ENCODE measurements at places on chromosomes 4 and X.

- no peak for DNase-seq
Observed at GRCh38 chr4:142585411-142585810, 260.7 kb downstream of the INPP4B start.

DNA sequence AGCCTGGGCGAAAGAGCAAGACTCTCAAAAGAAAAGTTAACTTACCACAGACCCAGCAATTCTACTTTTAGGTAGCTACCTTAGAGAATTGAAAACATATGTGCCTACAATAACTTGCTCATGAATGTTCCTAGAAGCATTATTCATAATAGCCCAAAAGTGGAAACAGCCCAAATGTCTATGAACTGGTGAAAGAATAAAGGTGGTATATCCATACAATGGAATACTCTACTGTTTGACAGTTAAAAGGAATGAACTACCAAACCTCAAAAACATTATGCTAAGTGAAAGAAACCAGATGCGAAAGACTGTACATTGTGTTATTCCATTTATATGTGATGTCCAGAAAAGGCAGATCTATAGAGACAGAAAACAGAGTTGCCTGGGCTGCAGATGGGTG, 131.4 kb downstream of the UCHL1 start:
- DNase-seq, result no peak

- no peak for DNase-seq
Observed at GRCh38 chr4:113840861-113841260, 79.3 kb upstream of the CAMK2D start.

- no peak for DNase-seq
Observed at GRCh38 chr4:163901319-163901718, 406.8 kb downstream of the TMA16 start.

- no peak for DNase-seq
Observed at GRCh38 chr4:186016796-186017195, 52.2 kb upstream of the TLR3 start.

DNA sequence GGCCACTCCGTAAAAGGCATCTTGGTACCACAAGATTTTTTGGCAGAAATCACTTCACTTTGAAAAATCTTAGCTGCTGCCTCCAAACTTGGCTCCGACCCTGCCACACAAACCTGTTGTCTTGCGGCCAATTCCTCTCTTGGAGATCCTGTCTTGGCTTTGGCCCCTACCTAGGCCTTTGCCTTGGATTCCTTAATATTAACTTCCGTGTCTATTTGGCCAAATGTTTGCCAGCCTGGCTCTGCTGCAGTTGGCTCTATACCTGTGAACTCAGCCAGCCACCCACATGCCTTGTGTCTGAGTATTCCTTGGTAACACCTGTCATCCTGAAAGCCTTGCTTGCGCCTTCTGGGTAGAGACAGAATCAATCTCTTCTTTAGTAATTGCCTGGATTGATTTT, 12.5 kb downstream of the GRXCR1 start:
- DNase-seq, result no peak

DNA sequence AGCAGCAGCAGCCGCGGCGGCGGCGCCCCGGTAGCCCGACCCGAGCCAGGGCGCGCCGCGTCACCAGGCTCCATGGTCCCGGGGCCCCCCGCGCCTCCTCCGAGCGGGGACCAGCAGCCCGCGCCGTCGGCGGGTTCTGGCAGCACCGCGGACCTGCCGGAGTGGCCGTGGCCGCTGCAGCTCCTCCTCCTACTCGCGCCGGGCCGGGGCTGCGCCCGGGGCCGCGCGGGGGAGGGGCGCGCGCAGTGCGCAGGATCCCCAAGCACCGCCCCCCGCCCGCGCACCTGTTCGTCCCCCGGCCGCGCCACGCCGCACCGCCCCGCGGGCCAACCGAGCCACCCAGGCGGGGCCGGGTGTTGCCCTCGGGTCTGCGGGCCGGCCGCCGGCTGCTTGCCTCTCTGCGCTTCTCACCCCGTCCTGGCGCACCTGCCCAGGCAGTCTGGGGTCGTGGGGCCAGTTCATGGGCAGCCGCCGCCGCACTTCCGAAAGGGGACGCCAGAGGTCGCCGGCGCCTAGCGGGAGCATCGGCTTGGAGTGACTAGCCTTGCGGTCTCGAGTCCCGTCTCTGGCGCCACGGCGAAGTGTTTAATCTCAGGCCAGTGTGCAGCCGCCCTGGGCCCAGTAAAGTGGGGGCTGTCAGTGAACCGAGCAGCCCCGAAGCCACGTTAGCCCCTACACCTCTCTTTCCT, at the start of gene SLC9A7:
TSS of gene SLC9A7 (minus strand) at position 163 of the 689 bp plus-strand sequence. CDS start at position 74, 89 bp downstream.
- peak; percentile 82 for DNase-seq

- DNase-seq, result no peak
Observed at GRCh38 chr4:74930162-74930561, 2.8 kb upstream of the PARM1 start.

DNA sequence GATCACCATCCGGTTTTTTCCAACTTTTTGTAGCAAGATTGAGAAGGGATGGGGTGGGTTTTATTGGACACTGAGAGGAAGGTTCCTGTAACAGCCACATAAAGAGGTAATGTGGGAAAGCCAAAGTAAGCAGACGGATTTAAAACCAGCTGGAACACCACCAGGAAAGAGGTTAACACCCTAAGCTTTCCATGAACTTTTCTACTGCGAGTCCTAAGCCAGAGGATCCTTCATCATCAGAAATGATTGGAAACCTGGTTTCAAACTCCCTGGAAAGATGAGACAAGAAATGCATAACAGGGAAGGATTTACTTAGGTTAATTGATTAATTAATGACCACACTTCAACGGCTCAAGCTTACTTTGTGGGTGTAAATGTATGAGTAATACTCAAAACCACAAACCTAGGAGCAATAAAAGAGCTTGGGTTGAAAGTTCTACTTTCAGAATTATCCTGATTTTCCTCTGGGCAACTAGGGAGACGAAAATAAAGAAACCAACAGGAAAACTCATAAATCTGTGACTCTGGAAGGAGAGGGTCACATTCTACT, 91.5 kb downstream of the COX18 start:
- no peak for DNase-seq

DNA sequence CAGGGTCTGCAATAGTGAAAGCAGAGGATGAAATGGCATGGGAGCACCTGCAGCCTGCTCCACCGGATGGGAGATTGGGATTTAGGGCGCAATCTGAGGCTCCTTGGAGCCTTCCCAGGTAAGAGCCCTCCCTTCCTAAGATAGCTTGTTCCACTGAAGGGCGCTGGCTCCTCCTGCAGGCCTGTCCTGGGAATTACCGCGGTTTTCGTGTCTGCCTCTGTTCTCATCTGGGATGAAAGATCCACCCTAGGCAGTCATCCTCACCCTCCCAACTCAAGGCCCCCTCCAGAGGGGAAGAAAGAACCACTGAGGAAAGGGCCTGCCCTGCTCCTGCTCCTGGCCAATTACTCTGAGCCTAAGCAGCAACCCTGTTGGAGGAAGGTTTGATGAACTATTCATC, 547.5 kb downstream of the SMARCA1 start:
- peak; percentile 71 for DNase-seq

GRCh38 chr4:108035691-108036090, 46.0 kb downstream of the HADH start:
- no peak for DNase-seq

DNA sequence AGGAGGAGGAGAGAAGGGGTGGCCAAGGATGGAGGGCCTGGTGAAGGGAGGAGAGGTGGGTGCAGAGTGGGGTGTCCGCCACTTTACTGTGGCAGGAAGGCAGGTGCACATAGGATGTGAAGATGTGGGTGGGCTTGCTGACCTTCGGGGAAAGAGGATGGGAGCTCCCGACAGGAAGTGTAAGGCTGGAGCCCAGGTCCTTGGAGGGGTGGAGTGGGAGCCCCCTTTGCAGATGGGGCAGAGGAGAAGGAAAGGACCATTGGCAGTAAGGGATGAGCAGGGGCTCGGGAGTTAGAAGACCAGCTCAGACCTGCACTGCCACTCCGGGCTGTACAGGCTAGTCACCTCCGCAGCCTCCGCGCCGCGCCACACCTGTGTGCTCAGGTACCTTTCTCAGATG, 89.5 kb downstream of the EVC start:
- no peak for DNase-seq

DNA sequence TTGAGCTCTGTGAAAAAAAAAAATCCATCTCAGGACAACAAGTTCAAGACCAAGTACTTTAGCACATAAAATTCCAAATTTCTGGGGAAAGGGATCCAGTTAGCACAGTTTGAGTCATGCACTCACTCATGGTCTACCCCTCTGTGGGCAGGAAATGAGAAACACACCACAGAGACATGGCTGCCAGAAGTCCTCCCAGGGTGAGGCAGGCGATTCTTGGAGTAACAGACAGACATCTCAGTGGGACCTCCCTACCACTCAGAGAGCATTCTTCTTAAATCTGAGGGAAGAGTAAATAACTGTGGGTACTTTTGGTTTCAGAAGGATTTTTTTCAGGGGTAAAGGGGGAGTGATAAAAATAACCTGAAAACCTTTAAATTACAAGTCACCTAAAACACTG, 14.1 kb downstream of the CXCL1 start:
- DNase-seq, result no peak

- no peak for DNase-seq
Observed at GRCh38 chr4:123390846-123391456, 5.6 kb upstream of the SPRY1 start.

DNA sequence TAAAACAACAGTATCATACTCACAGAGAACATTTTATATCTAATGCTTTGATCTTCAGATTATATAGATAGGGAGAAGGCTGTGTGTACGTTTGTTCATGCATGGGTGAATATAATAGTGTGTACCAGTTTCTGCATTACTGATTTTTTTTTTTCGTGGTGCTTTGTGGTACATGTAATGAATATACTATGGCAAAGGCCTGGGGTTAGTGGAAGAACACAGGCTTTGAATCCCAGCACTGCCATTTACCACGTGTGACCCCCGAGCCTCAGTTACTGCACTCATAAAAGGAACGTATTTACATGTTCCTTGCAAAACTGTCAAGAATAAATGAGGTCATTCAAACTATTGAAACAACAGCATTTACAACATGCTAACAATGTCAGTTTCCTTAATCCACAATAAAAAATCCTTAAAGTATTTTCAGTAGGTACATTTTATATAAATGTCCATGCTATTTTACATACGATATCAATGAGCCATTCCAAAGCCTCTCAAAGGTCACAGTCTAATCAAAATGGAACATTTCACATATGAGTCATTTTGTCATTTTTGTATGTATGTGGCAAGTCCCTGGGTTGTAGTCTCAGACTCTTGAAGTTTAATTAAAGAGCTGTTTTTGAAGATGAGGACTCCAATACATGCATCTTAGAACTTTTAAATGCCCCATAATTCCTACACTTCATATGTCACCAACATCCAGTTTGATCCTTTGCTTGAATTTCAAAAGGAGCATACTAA, 242.8 kb downstream of the PPP3CA start:
- no peak for DNase-seq

DNA sequence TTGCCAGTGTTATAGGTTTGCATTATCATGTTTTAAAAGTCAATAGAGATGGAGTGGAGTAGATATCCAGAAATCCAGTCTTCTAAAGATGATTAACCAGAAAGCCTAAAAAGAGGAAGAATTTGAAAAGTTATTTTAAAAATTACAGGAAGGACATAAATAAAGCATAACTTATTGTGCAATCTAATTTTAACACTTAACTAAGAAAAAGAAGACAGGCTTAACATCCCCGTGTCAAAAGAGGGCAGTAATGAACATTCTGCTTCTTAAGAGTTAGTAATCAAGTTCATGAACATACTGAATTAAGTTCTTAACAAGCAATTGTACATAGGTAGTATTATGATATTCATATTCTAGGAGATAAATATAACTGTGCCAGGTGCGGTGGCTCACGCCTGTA, 39.3 kb downstream of the ELF2 start:
- DNase-seq, result no peak
